ENCODE measurements at places on chromosomes 6 and 20.

- H3K4me3 ChIP-seq: no peak overlapping the region
- DNase-seq: no peak
- peaks cover 43% of the 10 kb centered on the region for H3K27me3 ChIP-seq
These were observed 52.5 kb upstream of the SLC22A23 start for GRCh38 chr6:3509336-3509735.

DNA sequence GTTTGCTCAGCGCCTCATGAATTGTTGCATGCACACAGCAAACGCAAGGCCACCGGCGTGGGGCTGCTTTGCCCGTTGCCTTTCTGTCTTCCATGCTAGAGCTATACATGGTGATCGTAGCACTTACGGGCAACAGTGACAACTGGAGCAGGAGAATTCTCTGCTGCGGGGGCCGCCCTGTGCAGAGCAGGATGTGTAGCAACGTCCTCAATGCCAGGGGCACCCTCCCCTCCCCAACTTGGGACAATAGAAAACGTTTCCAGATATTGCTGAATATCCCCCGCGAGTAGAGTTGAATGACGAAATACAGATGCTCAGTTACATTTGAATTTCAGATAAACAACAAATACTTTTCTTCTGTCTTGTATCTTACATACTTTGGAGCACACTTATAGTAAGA is 198.7 kb downstream of the TFAP2C start:
- no peaks in the 10 kb centered on the region for H3K4me1 ChIP-seq
- no peaks in the 10 kb centered on the region for H3K36me3 ChIP-seq
- DNase-seq: no peak
- no peak overlapping the region for H3K4me3 ChIP-seq

GRCh38 chr6:47163536-47163935 is 121.4 kb upstream of the ADGRF1 start:
- H3K27me3 ChIP-seq: no peaks in the 10 kb centered on the region
- DNase-seq: no peak
- H3K4me3 ChIP-seq: no peak overlapping the region
- H3K4me1 ChIP-seq: no peaks in the 10 kb centered on the region
- H3K36me3 ChIP-seq: no peaks in the 10 kb centered on the region

- peak overlapping the region; percentile 55 for H3K27ac ChIP-seq
- H3K4me1 ChIP-seq: peaks cover 22% of the 10 kb centered on the region
- H3K4me3 ChIP-seq: no peak overlapping the region
- DNase-seq: no peak
These were observed 5.4 kb upstream of the RAB44 start for GRCh38 chr6:36692220-36692619.

- H3K4me1 ChIP-seq: no peaks in the 10 kb centered on the region
- H3K4me3 ChIP-seq: no peak overlapping the region
- DNase-seq: no peak
- no peaks in the 10 kb centered on the region for H3K27me3 ChIP-seq
- no peak overlapping the region for H3K27ac ChIP-seq
- no peaks in the 10 kb centered on the region for H3K36me3 ChIP-seq
These were observed 651.0 kb upstream of the SLC35B3 start for GRCh38 chr6:9086331-9086730.

DNA sequence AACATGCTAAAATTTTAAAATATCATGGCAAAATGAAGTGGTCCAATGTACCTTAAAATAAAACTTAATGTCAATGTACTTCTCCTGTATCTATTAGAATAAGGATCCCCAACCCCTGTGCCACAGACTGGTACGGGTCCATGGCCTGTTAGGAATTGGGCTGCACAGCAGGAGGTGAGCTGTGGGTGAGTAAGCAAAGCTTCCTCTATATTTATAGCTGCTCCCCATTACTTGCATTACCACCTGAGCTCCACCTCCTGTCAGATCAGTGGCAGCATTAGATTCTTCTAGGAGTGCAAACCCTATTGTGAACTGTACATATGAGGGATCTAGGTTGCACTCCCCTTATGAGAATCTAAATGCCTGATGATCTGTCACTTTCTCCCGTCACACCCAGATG is 86.0 kb downstream of the SLC16A10 start:
- no peak overlapping the region for H3K4me3 ChIP-seq
- no peaks in the 10 kb centered on the region for H3K27me3 ChIP-seq
- no peaks in the 10 kb centered on the region for H3K36me3 ChIP-seq
- H3K27ac ChIP-seq: no peak overlapping the region
- H3K4me1 ChIP-seq: no peaks in the 10 kb centered on the region

DNA sequence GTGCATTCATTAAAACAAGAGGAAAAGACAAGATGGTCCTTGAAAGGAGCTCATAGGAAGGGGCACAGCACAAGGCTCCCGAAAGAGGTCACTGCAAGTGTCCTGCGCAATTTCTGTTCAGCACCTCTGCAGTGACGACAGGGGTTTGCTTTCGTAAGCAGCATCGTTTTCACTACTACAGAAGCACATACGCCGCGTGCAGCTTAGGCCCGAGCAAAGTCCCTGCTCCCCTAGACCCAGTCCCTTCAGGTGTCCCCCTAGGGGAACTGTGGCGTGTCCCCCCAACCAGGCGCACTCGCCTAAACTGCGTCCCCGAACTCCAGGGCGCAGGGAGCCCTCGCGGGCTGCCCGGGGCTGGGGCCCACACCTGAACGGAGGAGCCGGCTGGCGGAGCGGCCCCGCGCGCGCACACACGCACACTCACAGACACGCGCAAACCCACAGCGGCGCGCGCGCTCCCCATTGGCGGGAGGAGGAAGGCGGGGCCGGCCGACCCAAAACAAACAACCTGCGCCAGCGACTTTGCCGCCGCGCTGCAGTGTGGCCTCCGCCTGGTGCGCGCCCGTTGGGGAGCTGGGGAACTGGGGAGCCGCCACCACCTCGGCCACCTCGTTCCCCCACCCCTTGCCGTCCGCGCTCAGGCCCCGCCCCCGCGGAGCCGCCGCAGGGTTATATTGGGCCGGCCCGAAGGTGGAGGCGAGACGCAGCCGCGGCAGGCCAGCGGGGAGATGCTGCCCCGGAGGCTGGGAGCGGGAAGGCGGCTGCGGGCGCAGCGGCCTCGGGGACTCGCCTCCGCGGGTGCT is at the start of gene FOXQ1:
Gene FOXQ1, plus strand, starts transcription at position 699 of the 803 bp plus-strand sequence. CDS start 607 bp downstream, outside the sequence.
- no peak for DNase-seq
- peaks cover 99% of the 10 kb centered on the region for H3K27me3 ChIP-seq
- H3K36me3 ChIP-seq: no peaks in the 10 kb centered on the region

GRCh38 chr6:169967687-169968086 is 216.3 kb downstream of the ERMARD start:
- H3K36me3 ChIP-seq: no peaks in the 10 kb centered on the region
- no peaks in the 10 kb centered on the region for H3K27me3 ChIP-seq
- no peak for DNase-seq
- peaks cover under 1% of the 10 kb centered on the region for H3K4me1 ChIP-seq
- H3K27ac ChIP-seq: no peak overlapping the region

DNA sequence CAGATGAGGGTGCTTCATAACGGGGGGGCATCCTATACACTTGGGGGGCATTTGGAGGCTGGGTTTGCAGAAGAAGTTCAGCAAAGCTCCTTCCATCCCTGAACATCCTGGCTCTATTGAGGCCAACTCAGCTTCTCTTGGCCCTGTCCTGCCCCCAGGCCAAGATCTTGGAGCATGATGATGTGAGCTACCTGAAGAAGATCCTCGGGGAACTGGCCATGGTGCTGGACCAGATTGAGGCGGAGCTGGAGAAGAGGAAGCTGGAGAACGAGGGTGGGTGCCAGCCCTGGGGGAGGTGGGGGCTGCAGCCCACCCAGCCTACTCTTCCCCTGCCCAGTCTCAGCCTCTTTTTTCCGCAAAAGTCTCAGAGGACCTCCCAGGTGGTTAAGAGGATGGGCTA is 17.2 kb downstream of the GDAP1L1 start:
- no peaks in the 10 kb centered on the region for H3K36me3 ChIP-seq
- no peak for DNase-seq
- H3K4me3 ChIP-seq: no peak overlapping the region
- no peaks in the 10 kb centered on the region for H3K27me3 ChIP-seq
- peaks cover 8% of the 10 kb centered on the region for H3K4me1 ChIP-seq

GRCh38 chr6:22737331-22737730 is 168.0 kb downstream of the HDGFL1 start:
- peaks cover 5% of the 10 kb centered on the region for H3K4me1 ChIP-seq
- no peak overlapping the region for H3K27ac ChIP-seq
- H3K4me3 ChIP-seq: no peak overlapping the region
- no peak for DNase-seq

- DNase-seq: no peak
- H3K4me3 ChIP-seq: no peak overlapping the region
- H3K27ac ChIP-seq: no peak overlapping the region
- H3K27me3 ChIP-seq: no peaks in the 10 kb centered on the region
- peaks cover 6% of the 10 kb centered on the region for H3K4me1 ChIP-seq
These were observed 533.9 kb downstream of the RFPL4B start for GRCh38 chr6:112881027-112881426.

GRCh38 chr20:20549704-20550103 is 162.7 kb downstream of the RALGAPA2 start:
- H3K27me3 ChIP-seq: no peaks in the 10 kb centered on the region
- H3K4me3 ChIP-seq: no peak overlapping the region
- H3K36me3 ChIP-seq: peaks cover 27% of the 10 kb centered on the region
- H3K4me1 ChIP-seq: no peaks in the 10 kb centered on the region

GRCh38 chr20:39961637-39962244 is 727.3 kb downstream of the MAFB start:
- DNase-seq: no peak
- H3K36me3 ChIP-seq: no peaks in the 10 kb centered on the region
- H3K4me1 ChIP-seq: peaks cover 19% of the 10 kb centered on the region

DNA sequence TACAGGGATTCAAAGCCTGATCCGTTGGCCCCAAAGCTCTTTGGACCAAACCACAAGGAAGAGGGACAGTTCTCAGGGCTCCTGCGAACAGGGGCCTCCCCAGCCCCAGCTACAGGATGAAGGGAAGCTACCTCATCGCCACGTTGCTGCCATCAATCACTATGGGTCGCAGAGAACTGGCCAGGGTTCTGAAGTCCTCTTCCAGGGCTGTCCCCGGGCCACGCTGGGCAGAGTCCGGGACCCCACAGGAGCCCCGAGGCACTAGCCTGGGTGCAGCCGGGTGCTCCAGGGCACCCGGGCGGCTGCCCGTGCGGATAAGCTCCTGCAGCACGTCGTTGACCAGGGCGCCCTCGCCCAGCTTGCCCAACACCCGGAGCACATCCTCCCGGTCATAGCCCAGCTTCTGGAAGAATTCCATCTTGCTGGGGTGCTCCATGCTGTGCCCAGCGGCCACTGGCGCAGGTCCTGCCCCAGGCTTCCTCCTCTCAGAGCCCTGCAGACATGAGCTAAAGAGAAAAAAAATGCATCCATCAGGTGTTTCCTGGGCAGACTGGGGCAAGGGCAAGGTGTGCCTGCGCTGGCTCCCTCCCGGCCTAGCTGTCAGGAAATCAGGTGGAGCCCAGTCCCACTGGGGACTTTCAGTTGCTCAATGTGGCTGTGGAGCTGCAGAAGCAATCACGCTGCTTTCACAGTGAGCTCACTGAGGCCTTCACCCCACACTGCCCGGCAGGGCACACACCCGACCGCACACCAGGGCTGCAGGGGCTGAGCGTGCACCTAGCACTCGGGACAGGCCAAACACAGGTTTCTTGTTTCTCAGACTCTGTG is 10.5 kb downstream of the ZC3H12D start:
- H3K4me3 ChIP-seq: no peak overlapping the region
- no peak overlapping the region for H3K27ac ChIP-seq
- peaks cover 13% of the 10 kb centered on the region for H3K4me1 ChIP-seq
- H3K27me3 ChIP-seq: peaks cover 19% of the 10 kb centered on the region
- DNase-seq: no peak

DNA sequence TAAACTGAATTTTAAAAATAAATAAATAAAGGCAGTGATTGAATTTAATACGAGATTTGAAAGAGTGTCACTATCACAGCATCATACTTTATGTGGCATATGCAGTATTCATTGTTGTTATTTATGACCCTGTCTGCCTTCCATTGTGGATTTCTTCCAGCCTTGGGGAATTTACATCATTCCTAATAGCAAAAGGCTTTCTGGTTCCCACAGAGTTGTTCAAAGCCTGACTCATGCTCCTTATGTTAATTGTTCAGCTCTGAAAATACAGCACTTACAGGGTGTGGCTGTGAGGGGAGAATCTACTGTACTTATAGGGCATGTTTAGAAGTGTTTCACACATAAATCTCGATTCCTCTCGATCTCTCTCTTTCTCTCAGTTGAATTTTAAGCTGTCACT is 54.4 kb downstream of the JAG1 start:
- H3K4me3 ChIP-seq: no peak overlapping the region
- peaks cover 23% of the 10 kb centered on the region for H3K4me1 ChIP-seq
- peak overlapping the region; percentile 13 for H3K27ac ChIP-seq
- no peaks in the 10 kb centered on the region for H3K27me3 ChIP-seq
- H3K36me3 ChIP-seq: peaks cover 4% of the 10 kb centered on the region

GRCh38 chr6:12527339-12527738 is 189.2 kb upstream of the PHACTR1 start:
- H3K4me3 ChIP-seq: no peak overlapping the region
- no peak for DNase-seq
- H3K27ac ChIP-seq: no peak overlapping the region
- H3K27me3 ChIP-seq: no peaks in the 10 kb centered on the region
- no peaks in the 10 kb centered on the region for H3K36me3 ChIP-seq

DNA sequence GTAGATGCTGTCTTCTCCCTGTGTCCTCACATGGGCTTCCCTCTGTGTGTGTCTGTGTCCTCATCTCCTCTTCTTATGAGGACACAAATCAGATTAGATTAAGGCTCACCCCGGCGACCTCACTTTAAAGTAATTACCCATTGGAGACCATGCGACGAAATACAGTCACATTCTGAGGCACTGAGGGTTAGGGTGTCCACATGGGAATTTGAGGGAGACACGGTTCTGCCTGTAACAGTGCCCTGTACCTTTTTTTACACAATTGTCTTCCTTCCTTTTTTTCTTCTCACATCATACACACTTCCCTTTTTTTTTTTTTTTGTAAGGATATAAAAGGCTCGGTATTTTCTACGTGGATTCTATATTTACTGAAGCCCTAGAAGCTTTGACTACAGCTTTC is 48.9 kb downstream of the DEK start:
- no peak overlapping the region for H3K4me3 ChIP-seq
- no peak for DNase-seq
- H3K27me3 ChIP-seq: no peaks in the 10 kb centered on the region
- H3K4me1 ChIP-seq: peaks cover 12% of the 10 kb centered on the region

DNA sequence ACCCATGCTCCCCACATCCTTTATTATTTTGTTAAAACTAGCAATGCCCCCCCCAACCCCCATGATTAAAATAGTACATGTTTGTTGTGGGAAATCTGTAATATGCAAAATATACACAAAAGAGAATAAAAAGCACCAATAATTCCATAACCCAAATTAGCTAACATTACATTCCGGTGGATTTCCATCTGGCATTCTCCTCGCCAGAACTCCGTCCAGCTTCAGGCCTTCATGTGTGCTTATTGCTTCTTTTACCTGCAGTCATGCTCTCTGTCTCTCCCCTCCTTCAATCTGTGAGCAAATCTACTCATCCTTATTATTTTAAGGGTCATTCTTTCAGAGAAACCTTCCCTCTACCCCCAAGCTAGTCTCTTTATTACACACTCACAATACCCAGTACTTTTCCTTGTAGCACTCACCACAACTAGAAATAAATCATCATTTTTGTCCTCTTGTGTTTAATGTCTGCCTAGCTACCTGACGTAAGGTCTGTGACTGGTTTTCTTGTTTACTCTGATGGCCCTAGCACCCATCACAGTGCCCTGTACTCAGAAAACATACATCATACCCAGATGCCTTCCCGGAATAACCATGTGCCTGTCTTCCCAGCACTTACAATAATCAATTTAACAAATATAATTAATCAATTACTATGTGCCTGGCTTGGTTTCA is 25.6 kb upstream of the IER3 start:
- peak overlapping the region; percentile 49 for H3K27ac ChIP-seq
- no peak overlapping the region for H3K4me3 ChIP-seq
- H3K4me1 ChIP-seq: peaks cover 44% of the 10 kb centered on the region
- H3K36me3 ChIP-seq: no peaks in the 10 kb centered on the region
- no peaks in the 10 kb centered on the region for H3K27me3 ChIP-seq
- DNase-seq: no peak

GRCh38 chr6:100379386-100379785 is 85.3 kb downstream of the SIM1 start:
- DNase-seq: no peak
- H3K27ac ChIP-seq: no peak overlapping the region
